ENCODE measurements at places on chromosomes 6 and 20. TPM values are rescaled to one million over a fixed set of nuclear protein-coding genes. Genes with fewer than 3 reads are reported as not detected.

CLDN20 gene
- total RNA-seq, result not detected

NKX2-4 gene
- not detected for total RNA-seq

TMEM14C gene
- total RNA-seq, result 85.8 TPM

PRRT1 gene
- total RNA-seq, result not detected

NRSN1 gene
- not detected for total RNA-seq

PTPRT gene
- not detected for total RNA-seq

RSPO3 gene
- total RNA-seq, result not detected

DOK5 gene
- not detected for total RNA-seq

USP49 gene
- 2.3 TPM for total RNA-seq

GPX5 gene
- total RNA-seq, result not detected

PAX1 gene
- total RNA-seq, result not detected

DNA sequence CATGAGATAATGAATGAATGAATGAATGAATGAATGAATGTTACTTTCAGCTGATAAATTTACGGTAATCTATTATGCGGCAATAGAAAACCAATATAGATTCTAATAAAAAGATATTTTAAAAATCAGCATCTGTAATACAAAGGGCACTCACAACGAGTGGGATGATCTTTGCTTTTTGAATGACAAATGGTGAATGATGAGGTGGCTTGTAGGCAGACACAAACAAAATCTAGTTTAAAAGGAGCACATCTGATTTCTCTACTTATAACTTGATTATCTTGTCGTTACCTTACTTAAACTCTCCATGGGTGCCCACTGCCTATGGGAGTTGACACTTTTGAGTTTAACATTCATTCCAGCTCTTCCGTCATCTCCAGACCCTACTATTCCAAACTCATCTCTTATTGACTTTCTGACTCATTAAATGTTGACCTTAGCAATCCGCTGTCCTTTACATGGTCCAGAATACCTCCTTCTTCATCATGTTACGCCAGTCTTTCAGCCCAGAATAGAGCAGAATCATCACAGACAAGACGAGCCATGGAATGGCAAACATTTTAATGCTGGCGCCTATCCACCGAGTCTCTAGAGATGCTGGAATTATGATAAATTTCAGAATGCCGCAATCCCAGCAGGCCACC, 41.3 kb downstream of the NHLRC1 start:
- peak; percentile 63 for DNase-seq

GRCh38 chr20:50266293-50267040, 75.8 kb downstream of the CEBPB start:
- DNase-seq, result no peak

- DNase-seq, result no peak
Observed at GRCh38 chr6:20626165-20626564, 91.9 kb downstream of the CDKAL1 start.

GRCh38 chr20:51439160-51439689, 103.3 kb downstream of the NFATC2 start:
- DNase-seq, result no peak

- DNase-seq, result no peak
Observed at GRCh38 chr20:56665806-56666205, 36.7 kb downstream of the TFAP2C start.

- no peak for DNase-seq
Observed at GRCh38 chr6:105603788-105604586, 201.1 kb upstream of the PREP start.

DNA sequence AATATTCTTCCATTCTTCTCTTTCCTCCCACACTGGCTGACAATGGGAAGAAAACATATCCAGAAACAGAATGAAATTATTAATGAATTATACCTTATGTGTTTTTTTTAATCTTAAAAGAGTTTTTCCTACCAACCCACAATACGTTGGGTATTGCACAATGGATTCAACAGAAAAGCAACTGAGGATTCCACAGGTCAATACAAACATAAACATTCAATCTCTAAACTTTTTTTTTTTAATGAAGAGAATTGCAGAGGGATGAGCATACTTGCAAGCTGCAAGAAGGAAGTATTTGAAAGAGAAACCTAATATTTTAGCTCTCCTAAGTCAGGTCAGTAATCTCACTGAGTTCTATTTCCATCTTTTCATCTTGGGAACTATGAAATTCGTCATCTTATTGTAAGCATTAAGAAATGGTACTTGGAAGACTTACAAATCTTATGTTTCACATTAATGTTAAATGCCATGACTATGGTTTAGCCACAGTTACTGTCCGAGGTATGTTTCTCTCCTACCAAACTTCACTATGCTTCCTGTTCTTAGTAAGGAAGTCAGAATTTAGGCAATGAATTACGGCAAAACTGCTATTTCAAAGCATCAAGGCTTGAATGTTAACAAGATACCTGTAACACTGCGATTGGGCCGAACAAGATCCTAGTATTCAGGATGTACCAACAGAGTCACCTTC, 100.8 kb downstream of the HIVEP2 start:
- DNase-seq, result peak; percentile 46

DNA sequence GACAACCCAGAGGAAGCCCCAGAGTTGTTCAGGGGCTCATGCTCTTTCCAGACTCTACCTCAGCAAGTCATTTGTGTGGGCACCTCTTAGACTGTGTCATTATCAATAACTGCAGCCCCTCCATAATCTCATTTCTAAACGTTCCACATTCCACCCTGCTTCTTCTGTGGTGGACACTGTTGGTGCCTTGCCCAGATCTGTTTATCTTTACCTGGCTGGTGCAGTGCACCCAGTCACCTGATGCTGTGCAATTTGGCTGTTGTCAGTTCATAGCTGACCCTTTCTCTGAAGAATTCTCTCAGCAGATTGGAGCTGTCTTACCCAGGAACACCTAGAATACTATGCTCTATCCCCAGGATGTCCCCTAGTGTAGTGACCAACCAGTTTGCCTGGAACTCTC, 80.0 kb downstream of the ATRN start:
- DNase-seq, result no peak

DNA sequence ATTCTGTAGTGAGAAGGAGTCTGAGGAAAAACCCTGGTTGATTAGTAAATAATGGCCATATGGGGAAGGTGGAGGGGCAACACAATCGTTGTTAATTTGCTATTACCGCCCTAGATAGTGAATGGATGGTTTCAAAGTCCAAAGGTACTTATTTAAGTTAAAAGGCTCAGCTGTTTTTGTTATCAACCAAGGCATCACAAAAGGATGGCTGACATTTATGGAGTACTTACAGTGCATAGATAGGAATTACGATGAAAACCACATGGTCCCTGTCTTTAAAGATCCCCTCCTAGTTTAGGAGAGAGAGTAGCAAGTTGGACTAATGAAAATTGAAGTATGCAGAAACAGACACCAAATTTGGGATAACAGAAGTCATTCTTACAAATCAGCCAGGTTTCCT, 319.6 kb downstream of the CDKAL1 start:
- no peak for DNase-seq

GRCh38 chr6:136015531-136015930, 164.0 kb downstream of the PDE7B start:
- no peak for DNase-seq

- DNase-seq, result no peak
Observed at GRCh38 chr20:6045566-6045965, 8.3 kb downstream of the LRRN4 start.

GRCh38 chr6:161341638-161342037, 67.8 kb upstream of the AGPAT4 start:
- no peak for DNase-seq

- DNase-seq, result no peak
Observed at GRCh38 chr20:1182106-1182505, 2.7 kb downstream of the TMEM74B start.

DNA sequence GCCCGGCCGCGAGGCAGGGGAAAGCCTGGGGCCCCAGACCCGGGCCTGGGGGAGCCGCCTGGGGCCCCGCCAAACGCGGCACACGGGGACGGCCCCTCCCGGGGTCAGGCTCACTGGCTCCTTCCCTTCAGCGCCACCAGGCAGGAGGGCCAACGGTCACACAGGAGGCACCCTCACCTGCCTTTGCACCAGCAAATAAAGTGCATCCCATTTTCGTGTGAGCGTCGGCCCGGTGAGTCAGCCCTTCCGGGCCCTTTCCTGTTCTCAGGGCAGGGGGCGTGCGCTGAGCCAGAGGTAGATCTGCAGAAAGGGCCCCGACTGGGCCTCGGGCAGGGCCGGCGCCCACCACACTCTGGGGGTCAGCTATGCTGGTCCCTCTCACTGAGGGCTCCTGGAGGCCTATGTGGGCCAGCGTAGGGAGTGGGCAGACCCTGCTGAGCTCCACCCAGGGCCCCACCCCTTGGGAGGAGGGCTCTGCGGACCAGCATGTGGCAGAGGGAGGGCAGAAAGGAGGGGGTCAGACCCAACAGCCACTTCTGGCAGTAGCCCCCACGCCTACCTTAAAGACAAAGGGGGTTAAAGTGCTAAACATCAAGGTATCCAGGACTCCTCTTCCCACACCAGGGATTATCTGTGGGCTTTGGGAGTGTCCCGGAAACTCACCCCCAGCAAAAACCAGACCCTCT, 931 bp upstream of the UCKL1 start:
- DNase-seq, result peak; percentile 79

- peak; percentile 84 for DNase-seq
Observed at GRCh38 chr6:43170417-43170930, 595 bp upstream of the SRF start.

- DNase-seq, result no peak
Observed at GRCh38 chr20:20505554-20505953, 137.7 kb downstream of the INSM1 start.

- DNase-seq, result no peak
Observed at GRCh38 chr20:38286586-38287531, 17.1 kb upstream of the BPI start.

GRCh38 chr6:89487864-89488263, 54.9 kb downstream of the ANKRD6 start:
- DNase-seq, result no peak

GRCh38 chr6:124123617-124124209, 320.0 kb downstream of the NKAIN2 start:
- DNase-seq, result peak; percentile 12

- DNase-seq, result no peak
Observed at GRCh38 chr6:163459536-163459935, 45.0 kb downstream of the QKI start.

- DNase-seq, result peak; percentile 16
Observed at GRCh38 chr6:139882977-139883728, 508.7 kb upstream of the CITED2 start.

- no peak for DNase-seq
Observed at GRCh38 chr20:39691151-39691862, 729.2 kb downstream of the DHX35 start.

- no peak for DNase-seq
Observed at GRCh38 chr6:146931214-146931613, 273.0 kb upstream of the STXBP5 start.
